Testis (tissue), 5 donors: ENCODE measurements at places on chromosomes 7 and 10. TPM values are rescaled to one million over a fixed set of nuclear protein-coding genes. Genes with fewer than 3 reads are reported as not detected.

EN2 gene
- 1.6 TPM for total RNA-seq

GRCh38 chr7:155643804-155644177 lies 670 bp upstream of the RBM33 start:
- peaks cover 9% of the 10 kb centered on the region for H3K4me1 ChIP-seq
- no peak for DNase-seq
- peak overlapping the region; percentile 99 for H3K4me3 ChIP-seq
- H3K27me3 ChIP-seq = no peaks in the 10 kb centered on the region
- H3K27ac ChIP-seq = peak overlapping the region; percentile 96

DNA sequence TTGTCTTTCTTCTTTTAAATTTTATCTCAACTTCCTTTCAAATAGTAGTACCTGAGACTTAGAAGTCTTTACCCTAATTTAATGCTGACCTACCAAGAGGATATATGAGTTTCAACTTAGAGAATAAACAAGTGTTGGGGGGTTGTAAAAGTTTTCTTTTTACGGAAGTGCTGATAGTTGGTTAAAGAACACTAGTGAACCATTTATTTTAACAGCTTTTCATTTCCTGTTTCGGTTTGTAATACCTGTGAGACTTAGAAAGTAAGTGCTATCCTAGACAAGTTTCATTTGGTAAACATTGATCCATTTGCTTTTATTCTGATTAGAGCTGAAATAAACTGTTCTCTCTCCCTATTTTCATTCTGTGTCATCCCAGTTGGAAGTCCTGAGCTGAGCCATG lies 683.1 kb upstream of the SORCS1 start:
- H3K36me3 ChIP-seq = no peaks in the 10 kb centered on the region
- no peaks in the 10 kb centered on the region for H3K4me1 ChIP-seq
- no peaks in the 10 kb centered on the region for H3K27me3 ChIP-seq
- H3K27ac ChIP-seq = no peak overlapping the region

- H3K27ac ChIP-seq = no peak overlapping the region
- no peaks in the 10 kb centered on the region for H3K27me3 ChIP-seq
- peaks cover 4% of the 10 kb centered on the region for H3K4me1 ChIP-seq
- H3K4me3 ChIP-seq = no peak overlapping the region
- DNase-seq = no peak
Measured at GRCh38 chr10:88877298-88877697, 2.7 kb upstream of the STAMBPL1 start.

NUTM2E gene
- total RNA-seq = 0.16 TPM

GRCh38 chr7:71611986-71612385 lies 480.0 kb downstream of the GALNT17 start:
- no peaks in the 10 kb centered on the region for H3K36me3 ChIP-seq
- no peaks in the 10 kb centered on the region for H3K27me3 ChIP-seq
- H3K4me3 ChIP-seq = no peak overlapping the region
- H3K27ac ChIP-seq = no peak overlapping the region
- H3K4me1 ChIP-seq = peaks cover 7% of the 10 kb centered on the region

DNA sequence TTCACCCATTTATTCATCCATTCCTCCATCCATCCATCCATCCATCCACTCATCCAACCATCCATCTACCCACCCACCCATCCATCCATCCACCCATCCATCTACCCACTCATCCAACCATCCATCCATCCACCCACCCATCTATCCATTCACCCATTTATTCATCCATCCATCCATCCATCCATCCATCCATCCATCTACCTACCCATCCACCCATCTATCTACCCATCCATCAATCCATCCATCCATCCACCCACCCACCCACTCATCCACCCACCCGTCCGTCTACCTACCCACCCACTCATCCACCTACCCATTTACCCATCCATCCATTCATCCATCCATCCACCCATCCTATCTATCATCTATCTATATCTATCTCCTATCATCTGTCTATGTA lies 169.4 kb upstream of the SHH start:
- no peak overlapping the region for H3K4me3 ChIP-seq
- H3K36me3 ChIP-seq = no peaks in the 10 kb centered on the region
- no peak overlapping the region for H3K27ac ChIP-seq

SMURF1 gene
- total RNA-seq = 34.5 TPM

- H3K4me3 ChIP-seq = no peak overlapping the region
- H3K27ac ChIP-seq = no peak overlapping the region
- H3K27me3 ChIP-seq = no peaks in the 10 kb centered on the region
- H3K36me3 ChIP-seq = no peaks in the 10 kb centered on the region
- no peak for DNase-seq
- peaks cover 14% of the 10 kb centered on the region for H3K4me1 ChIP-seq
Measured at GRCh38 chr7:29968683-29969395, 20.8 kb downstream of the SCRN1 start.

- no peaks in the 10 kb centered on the region for H3K4me1 ChIP-seq
- H3K36me3 ChIP-seq = no peaks in the 10 kb centered on the region
- DNase-seq = no peak
Measured at GRCh38 chr10:120422457-120422856, 34.6 kb upstream of the PLPP4 start.

DNA sequence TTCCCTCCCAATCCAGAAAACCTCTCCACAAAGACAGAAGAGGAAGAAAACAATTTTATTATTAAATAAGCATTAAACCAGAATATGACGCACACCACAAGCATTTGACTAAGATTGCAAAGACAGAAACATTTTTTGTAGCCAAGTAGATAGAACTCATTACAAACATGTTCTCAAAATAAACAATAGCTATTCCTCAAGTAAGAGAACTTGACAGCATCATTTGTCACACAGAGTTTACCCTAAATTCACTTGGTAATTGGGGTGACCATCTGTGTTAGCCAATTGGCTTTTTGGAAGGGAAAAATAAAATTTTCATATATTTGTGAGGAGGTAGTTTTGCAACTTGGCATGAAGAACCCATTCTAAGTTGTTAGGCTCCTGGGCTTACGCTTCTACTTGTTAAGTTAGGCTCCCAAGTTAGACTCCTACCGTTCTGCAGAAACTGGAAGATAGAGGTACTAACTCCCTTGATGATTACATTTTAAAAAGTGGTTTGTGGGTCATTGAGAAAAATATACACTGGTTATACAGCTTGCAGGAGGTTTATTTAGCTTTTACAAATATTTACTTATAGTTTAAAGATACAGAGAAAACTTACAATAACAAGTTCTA lies 618.6 kb upstream of the CNTNAP2 start:
- no peaks in the 10 kb centered on the region for H3K36me3 ChIP-seq
- no peak overlapping the region for H3K27ac ChIP-seq
- DNase-seq = no peak
- H3K27me3 ChIP-seq = no peaks in the 10 kb centered on the region
- H3K4me1 ChIP-seq = no peaks in the 10 kb centered on the region
- H3K4me3 ChIP-seq = no peak overlapping the region

DNA sequence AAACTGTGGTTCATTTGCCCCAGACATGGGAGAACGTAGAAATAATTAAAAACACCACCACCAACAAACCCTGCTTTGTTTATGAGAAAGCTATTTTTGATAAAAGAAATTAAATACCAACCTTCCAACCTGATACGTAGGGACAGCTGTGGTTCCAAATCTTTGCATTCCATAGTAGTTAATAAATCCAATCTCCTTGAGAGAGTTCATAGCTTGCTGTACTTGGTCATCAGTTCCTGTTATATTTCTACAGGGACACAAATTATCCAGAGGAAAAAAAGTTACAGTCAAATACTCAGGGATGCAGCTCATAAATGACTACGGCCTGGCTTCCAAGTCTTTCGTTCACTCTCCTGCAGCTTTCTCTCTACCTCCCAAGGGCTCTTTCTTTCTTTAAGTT lies 41.1 kb downstream of the PUS7 start:
- DNase-seq = no peak
- no peaks in the 10 kb centered on the region for H3K27me3 ChIP-seq
- no peak overlapping the region for H3K4me3 ChIP-seq
- H3K27ac ChIP-seq = no peak overlapping the region
